ENCODE measurements at places on chromosomes 5 and 9.
A peak's percentile ranks its signal among the peaks of the same experiment; 100 is the strongest.

DNA sequence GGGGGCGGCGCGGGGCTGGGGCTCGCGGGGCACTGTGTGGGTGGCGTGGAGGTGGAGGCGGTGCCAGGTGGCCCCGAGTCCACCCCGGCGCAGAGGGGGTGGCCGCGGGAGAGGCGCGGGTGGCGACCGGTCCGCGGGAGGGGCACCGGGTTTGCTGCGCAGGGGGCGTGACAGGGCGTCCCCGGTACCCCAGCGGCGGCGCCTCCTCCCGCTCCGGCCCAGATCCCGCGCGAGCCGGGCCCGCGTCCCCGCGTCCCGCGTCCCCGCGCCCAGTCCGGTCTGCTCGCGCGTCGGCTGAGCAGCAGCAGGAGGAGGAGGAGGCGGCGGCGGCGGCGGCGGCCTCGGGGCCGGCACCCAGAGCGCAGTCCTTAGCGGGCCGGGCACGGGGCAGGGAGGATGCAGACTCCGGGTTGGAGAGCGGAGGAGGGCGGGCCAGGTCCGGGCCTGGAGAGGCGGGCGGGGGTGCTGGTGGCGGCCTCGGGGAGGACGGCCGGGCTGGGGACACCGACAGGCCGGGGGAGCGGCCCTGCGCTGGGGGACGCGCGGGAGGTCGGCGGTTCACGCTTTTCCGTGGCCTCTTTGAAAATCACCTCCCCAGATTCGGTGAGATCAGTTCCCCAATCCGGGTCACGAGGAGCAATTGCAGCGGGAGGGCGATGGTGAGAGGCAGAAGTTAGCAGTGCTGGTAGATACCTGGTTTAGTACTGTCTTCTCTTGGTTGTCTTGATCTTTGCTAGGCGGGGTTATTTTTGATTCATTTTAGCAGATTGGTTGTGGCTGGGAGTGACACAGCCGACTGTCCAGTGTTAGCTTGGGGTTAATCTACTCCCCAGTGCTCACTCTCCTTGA, 1.7 kb downstream of the TRIO start:
- peak; percentile 81 for DNase-seq

- DNase-seq: no peak
Measured at GRCh38 chr5:171428168-171428696, 8.8 kb downstream of the FGF18 start.

GRCh38 chr5:15796557-15796956, 296.6 kb downstream of the FBXL7 start:
- DNase-seq: no peak

DNA sequence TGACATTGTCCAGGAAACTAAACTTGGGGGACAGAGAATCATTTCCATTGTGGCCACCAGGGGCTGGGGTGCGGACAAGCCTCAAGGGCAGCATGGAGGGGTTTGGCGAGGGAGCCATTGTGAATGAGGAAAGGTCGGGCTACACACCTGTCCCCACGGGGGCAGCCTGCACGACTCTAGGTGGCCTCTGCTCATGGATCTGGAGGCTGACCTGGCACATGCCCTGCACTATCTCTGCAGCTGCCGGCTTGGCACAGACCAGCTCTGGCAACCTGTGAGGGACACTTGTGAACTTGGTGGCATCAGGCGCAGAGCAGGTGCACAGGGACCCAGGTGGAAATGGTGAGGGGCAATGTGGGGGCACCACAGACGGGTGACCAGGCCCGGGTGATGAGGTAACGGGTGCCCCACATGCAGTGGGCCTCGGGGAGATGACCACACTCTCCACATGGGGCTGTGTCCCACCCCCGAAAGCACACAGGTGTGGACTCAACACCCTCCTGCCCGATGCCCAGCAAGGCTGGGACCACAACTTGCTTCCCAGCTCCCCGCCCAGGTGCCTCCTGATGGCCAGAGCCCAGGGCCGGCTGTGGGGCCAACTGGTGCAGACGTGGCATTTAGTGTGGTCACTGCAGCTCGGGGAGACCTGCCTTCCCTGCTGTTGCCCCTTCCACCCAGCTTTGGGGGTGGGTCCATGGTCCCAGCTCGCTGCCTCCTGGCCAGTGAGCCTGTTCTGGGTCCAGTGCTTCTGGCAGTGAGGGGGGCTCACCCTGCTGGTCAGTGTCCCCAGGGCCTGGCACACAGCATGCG, 60.9 kb upstream of the UBAC1 start:
- no peak for DNase-seq

- DNase-seq: peak; percentile 55
Measured at GRCh38 chr5:74919487-74919886, 53.3 kb upstream of the FAM169A start.

GRCh38 chr9:127539982-127540663, 72.0 kb upstream of the STXBP1 start:
- DNase-seq: no peak

- DNase-seq: no peak
Measured at GRCh38 chr5:56908942-56909293, 478 bp upstream of the SETD9 start.

DNA sequence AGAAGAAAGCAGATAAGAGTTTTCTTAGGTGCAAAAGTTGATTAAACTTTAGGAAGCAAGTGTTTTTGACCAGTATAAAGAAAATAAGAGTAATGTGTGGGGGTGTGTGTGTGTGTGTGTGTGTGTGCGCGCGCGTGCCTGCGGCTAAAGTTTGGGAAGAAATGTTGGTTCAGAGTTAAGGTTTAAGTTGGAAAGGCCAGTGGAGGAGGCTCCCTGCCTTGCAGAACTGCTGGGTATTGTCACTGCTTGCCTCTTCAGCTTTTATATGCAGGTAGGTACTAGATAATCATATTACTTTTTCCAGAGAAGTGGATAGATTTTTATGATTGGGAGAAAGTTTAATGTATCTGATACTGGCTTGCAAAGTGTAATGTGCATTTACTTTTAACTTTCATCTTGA, 2.0 kb downstream of the PIK3R1 start:
- no peak for DNase-seq

DNA sequence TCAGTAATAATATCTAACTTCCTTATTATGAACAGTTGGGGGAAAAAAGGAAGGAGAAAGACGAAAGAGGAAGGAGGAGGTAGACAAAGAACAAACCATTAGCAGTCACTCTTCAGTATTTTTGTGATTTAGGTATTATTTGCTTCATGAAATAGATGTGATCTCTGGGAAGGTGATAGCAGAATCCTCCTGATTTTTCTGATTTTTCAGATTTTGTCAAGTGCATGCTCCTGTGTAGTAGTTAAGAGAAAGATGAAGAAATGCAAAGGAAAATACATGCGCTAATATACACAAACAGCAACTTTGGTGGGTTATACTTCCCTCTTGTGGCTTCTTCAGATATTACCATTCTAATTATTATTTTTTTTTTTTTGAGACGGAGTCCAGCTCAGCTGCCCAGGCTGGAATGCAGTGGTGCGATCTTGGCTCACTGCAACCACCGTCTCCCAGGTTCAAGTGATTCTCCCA, 31.6 kb downstream of the LMNB1 start:
- no peak for DNase-seq

GRCh38 chr5:56585999-56586691, 229.2 kb upstream of the MAP3K1 start:
- DNase-seq: no peak

GRCh38 chr5:98401656-98402055, 371.8 kb upstream of the RGMB start:
- DNase-seq: no peak

- no peak for DNase-seq
Measured at GRCh38 chr5:19771174-19771835, 216.7 kb downstream of the CDH18 start.
